ENCODE measurements at places on chromosomes 7 and 10. TPM values are rescaled to one million over a fixed set of nuclear protein-coding genes. Genes with fewer than 3 reads are reported as not detected.

EBF3 gene
- total RNA-seq: 8.4 TPM

DNA sequence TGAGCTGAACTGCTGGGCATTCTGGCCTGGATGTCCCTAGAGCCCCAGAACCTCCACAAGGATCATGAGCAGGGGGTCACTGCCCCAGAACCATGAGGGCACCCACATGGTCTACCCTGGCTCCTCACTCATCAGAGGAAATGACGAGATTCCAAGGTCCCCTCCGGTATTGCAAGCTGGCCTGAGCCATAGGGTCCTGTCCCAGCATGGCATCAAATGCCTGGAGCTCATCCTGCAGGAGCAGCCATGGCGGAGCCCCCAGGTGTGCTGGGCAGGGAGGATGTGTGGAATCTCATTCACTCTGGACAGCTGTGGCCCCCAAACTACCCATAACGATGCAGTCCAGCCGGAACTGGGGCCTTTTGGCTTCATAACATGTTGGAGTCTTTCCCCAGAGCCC lies 66.6 kb upstream of the ANTXRL start:
- no peaks in the 10 kb centered on the region for H3K36me3 ChIP-seq
- H3K4me1 ChIP-seq: no peaks in the 10 kb centered on the region
- no peak overlapping the region for H3K4me3 ChIP-seq
- no peak overlapping the region for H3K27ac ChIP-seq

TMEM243 gene
- 37.7 TPM for total RNA-seq

TMEM270 gene
- not detected for total RNA-seq

BCAP29 gene
- total RNA-seq: 96.1 TPM
